ENCODE measurements at places on chromosomes 4 and X.

GRCh38 chr4:91590260-91590659 is 713.5 kb upstream of the GRID2 start:
- DNase-seq, result no peak

- no peak for DNase-seq
These were observed 41.5 kb downstream of the SMARCA5 start for GRCh38 chr4:143554728-143555597.

GRCh38 chrX:86805241-86805640 is 657.0 kb downstream of the DACH2 start:
- DNase-seq, result peak; percentile 29

GRCh38 chrX:42751573-42751972 is 26.4 kb downstream of the PPP1R2C start:
- no peak for DNase-seq

DNA sequence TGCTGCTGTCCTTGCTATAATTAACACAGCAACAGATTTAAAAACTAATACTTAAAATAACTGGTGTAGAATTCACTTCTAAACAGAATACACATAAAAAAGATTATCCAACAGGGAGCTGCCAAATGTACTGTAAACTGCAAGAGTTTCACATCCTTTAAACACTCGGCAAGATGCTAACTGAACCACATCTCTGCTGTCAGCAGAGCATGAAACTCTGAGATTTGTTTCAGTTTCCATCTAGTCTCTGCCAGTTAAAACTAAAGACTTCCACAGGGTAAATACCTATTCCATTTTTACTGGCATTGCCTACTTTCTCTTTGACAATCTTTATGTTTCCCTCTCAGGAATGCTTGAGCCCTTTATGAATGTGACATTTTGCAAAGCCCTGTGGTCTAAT is 127.7 kb downstream of the SLC7A11 start:
- no peak for DNase-seq

- DNase-seq, result peak; percentile 14
These were observed 233.2 kb downstream of the EPHA5 start for GRCh38 chr4:65437102-65437501.

- no peak for DNase-seq
These were observed 4.8 kb upstream of the MXRA5 start for GRCh38 chrX:3351276-3351675.

DNA sequence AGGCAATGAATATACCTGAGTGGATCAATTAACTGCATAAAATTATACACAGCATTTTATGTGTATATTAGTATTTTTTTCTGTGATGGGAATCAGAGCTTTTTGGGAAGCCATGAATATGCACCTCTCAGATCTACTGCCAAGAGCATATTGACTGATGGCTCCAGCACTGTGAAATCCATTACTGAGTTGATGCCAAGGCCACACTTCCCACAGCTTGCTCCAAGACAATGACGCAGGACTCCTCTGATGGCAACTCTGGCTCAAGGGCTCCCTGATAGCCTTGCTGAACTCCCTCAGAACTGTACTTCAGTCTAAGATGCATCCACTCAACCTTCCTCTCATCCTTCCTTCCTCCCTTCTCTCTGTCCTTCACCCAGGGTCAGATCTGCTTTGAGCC is 82.7 kb downstream of the OTC start:
- no peak for DNase-seq

- DNase-seq, result no peak
These were observed 98.8 kb downstream of the NPNT start for GRCh38 chr4:105994061-105994460.

DNA sequence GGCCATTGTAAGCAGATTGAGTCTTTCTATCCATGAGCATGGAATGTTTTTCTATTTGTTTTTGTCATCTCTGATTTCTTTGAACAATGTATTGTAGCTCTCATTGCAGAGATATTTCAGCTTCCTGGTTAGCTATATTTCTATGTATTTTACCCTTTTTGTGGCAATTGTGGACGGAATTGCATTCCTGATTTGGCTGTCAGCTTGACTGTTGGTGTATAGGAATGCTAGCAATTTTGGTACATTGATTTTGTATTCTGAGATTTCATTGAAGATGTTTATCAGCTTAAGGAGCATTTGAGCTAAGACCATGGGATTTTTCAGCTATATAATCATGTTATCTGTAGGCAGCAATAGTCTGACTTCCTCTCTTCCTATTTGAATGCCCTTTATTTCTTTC is 154.6 kb downstream of the GUCY2F start:
- no peak for DNase-seq

- no peak for DNase-seq
These were observed 101.4 kb downstream of the ADRA2C start for GRCh38 chr4:3867403-3868100.

GRCh38 chr4:106266201-106266600 is 49.8 kb downstream of the TBCK start:
- peak; percentile 13 for DNase-seq

GRCh38 chrX:150326541-150327247 is 36.4 kb upstream of the MAMLD1 start:
- DNase-seq, result no peak

- no peak for DNase-seq
These were observed 6.3 kb downstream of the PSAPL1 start for GRCh38 chr4:7428261-7429068.

DNA sequence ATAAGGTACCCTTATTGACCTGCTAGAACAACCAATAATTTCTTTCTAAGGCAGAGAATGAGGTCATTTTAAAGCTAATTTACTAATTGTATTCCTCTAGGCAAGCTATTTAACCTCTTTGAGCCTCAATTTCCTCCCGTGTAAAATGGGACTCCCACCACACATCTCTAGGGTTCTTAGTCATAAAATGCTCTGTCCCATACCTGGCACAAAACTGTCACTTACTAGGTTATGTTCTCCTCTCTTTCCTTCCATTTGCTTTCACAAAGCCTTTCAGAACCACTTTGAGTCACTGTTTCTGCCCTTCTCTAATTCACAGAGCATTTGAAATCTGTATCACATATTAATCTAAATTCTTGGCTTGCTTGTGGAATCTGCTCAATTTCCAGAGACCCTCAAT is 2.4 kb upstream of the GPR82 start:
- DNase-seq, result no peak

DNA sequence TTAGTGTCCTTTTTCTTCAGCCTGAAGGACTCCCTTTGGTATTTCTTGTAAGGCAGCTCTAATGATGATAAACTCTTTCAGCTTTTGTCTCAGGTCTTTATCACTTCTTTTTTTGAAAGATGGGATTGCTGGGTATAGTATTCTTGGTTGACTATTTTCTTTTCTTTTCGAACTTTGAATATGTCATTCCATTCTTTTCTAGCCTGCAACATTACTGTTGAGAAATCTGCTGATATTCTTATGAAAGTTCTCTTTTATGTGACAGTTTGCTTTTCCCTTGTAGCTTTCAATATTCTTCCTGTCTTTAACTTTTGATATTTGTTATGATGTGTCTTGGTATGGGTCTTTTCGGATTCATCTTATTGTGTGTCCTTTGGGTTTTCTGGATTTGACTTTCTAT is 107.6 kb upstream of the SRD5A3 start:
- DNase-seq, result no peak

DNA sequence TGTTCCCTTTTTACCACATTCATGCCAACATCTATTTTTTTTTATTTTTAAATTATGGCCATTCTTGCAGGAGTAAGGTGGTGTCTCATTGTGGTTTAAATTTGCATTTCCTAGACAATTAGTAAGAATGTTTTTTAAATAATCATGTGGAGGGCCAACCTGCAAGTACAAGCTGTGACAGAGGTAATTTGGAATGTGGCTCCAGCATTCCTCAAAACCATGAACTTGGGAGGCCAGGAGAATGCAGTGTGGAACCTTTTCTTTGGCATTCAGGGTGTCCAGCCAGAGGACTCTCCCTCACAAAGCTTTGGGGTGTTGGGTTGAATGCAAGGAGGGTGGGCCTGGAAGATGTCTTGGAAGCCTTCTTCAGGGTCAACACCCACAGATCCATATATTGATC is 7.3 kb upstream of the TMEM185A start:
- DNase-seq, result no peak

- no peak for DNase-seq
These were observed 16.4 kb downstream of the CASP3 start for GRCh38 chr4:184632842-184633241.

- DNase-seq, result no peak
These were observed 70.5 kb downstream of the RPS3A start for GRCh38 chr4:151169900-151170299.

DNA sequence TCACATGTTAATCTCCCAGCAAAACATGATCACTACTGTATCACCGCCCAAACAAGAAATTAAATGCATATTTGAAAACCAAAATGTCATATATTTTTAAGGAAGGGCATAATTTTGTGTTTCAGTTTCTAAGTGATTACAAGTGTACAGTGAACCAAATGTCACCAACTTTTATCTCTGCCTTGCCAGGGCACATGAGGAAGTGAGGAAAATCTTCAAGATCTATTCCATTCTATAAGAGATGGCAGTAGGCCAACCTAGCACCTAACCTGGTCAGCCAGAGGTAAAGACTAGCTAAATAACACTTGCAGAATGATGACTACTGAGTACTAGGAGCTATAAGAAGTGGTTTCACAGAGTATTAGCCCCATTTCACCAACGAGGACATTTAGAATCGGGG is 107.2 kb downstream of the ATP11C start:
- no peak for DNase-seq

GRCh38 chr4:105715692-105716278 is 7.2 kb downstream of the GSTCD start:
- DNase-seq, result peak; percentile 56

DNA sequence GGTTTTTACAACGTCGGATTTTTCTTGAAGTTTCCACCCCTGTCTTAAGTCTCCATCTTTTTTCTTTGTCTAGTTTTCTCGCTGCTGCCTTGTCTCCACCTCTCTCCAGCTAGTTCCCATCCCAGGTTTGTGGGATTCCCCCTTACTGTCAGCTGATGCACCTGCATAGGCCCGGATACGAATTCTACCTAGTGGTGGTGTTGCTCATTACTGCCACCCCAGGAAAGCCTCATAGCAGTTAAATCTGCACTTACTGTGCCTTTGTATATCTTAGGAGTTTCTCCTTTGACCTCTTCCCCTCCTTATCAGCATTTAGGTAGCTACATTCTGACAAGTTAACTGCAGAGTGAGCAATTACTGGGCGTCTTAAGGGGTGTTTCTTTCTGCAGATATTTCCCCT is 1693.1 kb upstream of the TENM3 start:
- no peak for DNase-seq

DNA sequence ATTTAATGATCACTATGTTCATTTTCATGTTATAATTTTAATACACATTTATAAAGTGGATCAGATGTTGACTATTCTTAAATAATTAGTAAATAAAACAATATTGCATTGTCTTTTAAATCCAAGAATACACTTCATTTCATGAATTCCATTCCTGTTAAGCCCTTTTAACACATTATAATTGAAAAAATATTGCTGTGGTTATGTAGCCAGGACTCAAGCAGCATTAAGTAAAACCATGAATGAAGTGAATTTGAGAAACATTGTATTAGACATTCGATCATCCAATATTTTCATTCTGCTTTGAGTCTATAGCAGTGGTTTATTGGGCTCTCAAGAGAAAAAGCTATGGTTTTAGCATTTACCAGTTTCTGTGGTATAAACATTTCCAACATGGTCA is 94.2 kb upstream of the RAPGEF2 start:
- DNase-seq, result no peak

DNA sequence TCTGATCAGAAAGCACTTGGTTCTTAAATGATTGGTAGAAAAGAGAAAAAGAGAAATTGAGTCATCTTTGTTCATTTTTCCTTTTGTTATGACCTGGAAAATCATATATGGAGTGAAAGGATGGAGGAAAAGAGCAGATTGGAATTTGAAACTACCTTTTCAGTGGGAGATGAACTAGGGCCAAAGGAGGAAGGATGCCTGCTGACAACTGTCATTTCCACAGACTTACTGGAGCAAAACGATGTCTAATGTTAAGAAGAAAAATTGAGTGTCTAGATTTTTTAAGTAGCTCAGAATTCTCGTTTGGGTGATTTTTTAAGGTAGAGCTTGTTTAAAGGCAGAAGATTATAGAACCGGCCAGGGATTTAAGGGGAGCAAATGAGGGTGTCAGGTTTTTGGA is 144.6 kb upstream of the KCNIP4 start:
- no peak for DNase-seq

DNA sequence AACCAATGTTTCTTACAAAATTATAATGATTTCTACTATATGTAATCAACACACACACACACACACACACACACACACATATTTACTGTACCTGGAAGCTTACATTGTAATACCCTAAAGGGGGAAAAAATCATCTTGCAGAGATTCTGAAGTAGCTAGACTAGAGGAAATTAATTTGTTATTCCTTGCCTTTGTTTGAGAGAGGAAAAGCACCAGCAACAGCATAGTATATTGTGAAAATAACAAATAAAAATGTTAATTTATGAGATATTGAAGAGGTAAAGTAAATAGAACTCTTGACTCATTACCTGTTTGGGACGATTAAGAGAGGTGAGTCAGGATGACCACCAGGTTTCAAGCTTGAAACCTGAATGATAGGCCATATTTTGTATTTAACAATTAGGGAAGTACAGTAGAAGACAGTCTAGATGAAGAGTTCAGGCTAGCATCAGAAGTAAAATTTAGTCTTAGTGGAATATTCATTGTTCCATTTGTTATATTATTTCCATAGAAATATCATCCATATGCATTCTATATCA is 873.4 kb upstream of the PCDH10 start:
- DNase-seq, result no peak

- DNase-seq, result no peak
These were observed 869.1 kb upstream of the GRID2 start for GRCh38 chr4:91434631-91435030.

GRCh38 chr4:154073107-154073822 is 284.4 kb upstream of the SFRP2 start:
- DNase-seq, result no peak

- DNase-seq, result no peak
These were observed 23.3 kb upstream of the TMEM255A start for GRCh38 chrX:120334603-120335002.

- DNase-seq, result no peak
These were observed 237.7 kb downstream of the GALNTL6 start for GRCh38 chr4:172050911-172051310.

- DNase-seq, result no peak
These were observed 48.4 kb downstream of the ARHGAP10 start for GRCh38 chr4:147780137-147780777.
